Uterine smooth muscle cell (primary cell): ENCODE measurements at places on chromosomes 1 and 21. TPM values are rescaled to one million over a fixed set of nuclear protein-coding genes. Genes with fewer than 3 reads are reported as not detected.

The DPYD gene
- 49.2 and 50.5 TPM in 2 replicates for total RNA-seq

The JAM2 gene
- total RNA-seq: 1.00 TPM in 2 replicates

The KLF18 gene
- total RNA-seq: not detected in 2 replicates

The FTCD gene
- total RNA-seq: 1.1 TPM in 1 of 2 replicates, not detected in the other

The DTL gene
- total RNA-seq: 6.9 and 21.2 TPM in 2 replicates

The CFAP141 gene
- not detected in 2 replicates for total RNA-seq

The PLA2G2A gene
- total RNA-seq: not detected in 2 replicates

The KPNA6 gene
- total RNA-seq: 35.1 TPM in 2 replicates

The SLAMF7 gene
- total RNA-seq: under 0.01 TPM in 1 of 2 replicates, not detected in the other

The PGBD2 gene
- 4.6 and 7.2 TPM in 2 replicates for total RNA-seq

The CYP4A11 gene
- total RNA-seq: not detected in 2 replicates

The BTBD8 gene
- total RNA-seq: 4.1 and 5.5 TPM in 2 replicates

The GRIK3 gene
- total RNA-seq: not detected in 2 replicates

The HSD11B1 gene
- 10.6 and 14.3 TPM in 2 replicates for total RNA-seq

The IL20 gene
- 0.12 TPM in 1 of 2 replicates, not detected in the other for total RNA-seq

The TMPRSS2 gene
- total RNA-seq: under 0.01 TPM in 1 of 2 replicates, not detected in the other

The TMEM81 gene
- total RNA-seq: 1.1 and 1.2 TPM in 2 replicates

The ZNF593OS gene
- total RNA-seq: not detected in 2 replicates

The MIXL1 gene
- 0.12 TPM in 1 of 2 replicates, not detected in the other for total RNA-seq

The BTF3L4 gene
- 66.4 and 76.2 TPM in 2 replicates for total RNA-seq

The AADACL4 gene
- total RNA-seq: under 0.01 TPM in 1 of 2 replicates, not detected in the other

The CCDC17 gene
- total RNA-seq: 0.77 and 0.87 TPM in 2 replicates

The ITLN1 gene
- total RNA-seq: not detected in 2 replicates

The PTPN22 gene
- 0.66 and 0.75 TPM in 2 replicates for total RNA-seq

The ZNF684 gene
- total RNA-seq: 2.2 and 5.1 TPM in 2 replicates

The OR2L8 gene
- 0.25 TPM in 1 of 2 replicates, not detected in the other for total RNA-seq

The S100A12 gene
- not detected in 2 replicates for total RNA-seq

The TNFRSF4 gene
- total RNA-seq: 0.12 TPM in 1 of 2 replicates, not detected in the other

The PLEKHO1 gene
- total RNA-seq: 66.5 and 69.4 TPM in 2 replicates

The CGN gene
- total RNA-seq: 0.11 and 0.12 TPM in 2 replicates

The OPRD1 gene
- not detected in 2 replicates for total RNA-seq

The CYP4B1 gene
- not detected in 2 replicates for total RNA-seq
